ENCODE measurements at places on chromosomes 5 and 9.

DNA sequence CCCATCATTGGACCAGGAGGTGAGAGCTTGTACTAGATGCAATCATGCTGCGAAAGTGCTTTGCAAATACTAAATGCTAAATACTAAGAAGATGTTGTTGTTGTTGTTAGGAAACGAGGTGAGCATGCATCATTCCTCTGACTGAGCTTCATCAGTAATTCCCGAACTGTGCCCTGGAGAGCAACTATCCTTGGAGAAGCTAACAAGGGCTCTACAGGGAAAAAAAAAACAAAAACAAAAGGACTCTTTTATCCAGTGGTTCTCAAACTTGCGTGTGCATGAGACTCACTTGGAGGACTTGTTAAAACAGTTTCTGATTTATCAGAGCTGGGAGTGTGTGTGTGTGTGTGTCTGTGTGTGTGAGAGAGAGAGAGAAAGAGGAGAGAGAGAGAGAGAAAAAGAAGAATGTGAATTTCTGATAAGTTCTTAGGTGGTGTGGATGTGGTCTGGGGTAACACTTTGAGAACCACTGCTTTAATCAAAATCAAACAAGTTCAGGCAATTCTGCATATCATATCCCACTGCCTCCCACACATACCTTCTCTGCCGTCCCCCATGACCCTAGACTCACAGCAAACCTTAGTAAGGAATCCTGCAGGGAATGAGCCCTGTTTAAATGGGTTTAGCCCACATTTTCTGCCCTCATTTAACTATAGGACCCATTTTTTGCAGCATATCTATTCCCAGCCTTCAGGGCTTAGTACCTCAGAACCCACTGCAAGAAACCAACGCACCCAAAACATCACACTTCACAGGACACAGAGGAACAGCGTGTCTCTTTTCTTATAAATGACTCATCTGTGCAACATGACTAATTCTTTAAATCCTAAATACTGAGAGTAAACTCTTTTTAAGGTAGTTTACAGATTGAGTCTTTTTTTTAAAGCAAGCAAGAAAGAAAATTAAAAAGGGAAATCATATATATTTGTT is 48.9 kb downstream of the PDE6A start:
- DNase-seq: no peak

GRCh38 chr9:71819115-71819739 is 50.9 kb upstream of the CEMIP2 start:
- no peak for DNase-seq

DNA sequence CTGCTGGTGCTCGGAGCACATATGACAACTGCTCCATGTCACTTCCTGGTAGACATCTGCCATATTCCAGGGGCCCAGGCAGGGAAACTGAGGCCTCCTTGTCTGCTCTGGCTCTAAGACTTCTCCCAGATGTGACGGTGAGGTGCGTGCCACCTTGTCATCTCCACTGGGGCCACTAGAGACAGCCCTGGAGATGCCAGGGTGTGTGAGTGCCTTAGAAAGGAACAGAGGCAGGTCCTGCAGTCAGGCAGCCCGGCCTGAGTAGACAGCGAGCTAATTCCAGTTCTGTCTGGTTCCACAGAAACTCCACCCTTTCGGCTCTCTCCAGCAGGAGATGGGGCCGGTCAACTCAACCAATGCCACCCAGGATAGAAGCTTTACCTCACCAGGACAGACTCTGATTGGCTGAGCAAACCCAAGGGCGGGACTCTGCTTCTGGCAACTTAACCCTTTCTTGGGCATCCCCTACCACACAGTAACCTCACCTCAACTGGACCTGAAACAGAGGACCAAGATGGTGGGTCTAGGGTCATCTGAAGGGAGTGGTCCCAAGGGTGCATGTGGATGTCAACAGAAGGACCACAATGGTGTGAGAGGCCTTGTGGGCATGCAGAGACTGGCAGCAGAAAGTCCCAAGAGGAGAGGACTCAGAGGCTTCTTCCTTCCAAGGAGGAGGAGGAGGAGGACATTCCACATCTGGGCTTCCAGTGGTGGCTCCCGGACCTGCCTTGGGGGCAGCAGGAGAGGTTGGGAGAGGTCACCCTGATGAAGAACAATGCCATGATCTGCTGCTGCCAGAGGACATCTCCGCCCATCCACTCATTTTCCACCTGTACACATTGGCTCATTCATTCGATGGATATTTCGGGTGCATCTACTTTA is 77.7 kb downstream of the RGS3 start:
- DNase-seq: peak; percentile 39

DNA sequence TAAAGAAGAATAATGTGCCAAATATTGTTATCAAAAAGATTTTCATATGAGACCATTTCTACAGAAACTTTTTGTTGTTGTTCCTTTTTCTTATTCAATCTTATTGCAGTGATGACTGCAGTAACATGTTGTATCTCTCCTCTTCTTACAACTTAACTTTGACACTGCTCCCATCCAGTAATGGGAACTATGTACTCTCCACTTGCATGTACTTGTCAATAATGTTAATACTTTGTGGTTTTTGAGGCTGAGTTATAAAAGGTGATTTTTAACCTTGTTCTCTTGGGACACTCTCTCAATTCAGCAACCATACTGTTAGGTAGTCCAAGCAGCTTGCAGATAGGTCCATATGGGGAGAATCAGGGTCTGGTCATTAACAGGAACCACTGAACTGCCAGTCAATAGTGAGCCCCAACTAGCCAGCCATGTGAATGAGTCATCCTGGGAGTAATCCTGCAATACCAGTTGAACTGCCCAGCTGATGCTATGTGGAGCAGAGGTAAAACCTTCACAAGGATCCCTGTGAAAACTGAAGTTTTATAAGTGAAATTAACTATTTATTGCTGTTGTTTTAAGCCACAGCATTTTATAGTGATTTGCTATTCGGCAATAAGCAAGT is 199.6 kb upstream of the DAB2 start:
- no peak for DNase-seq

GRCh38 chr5:126450346-126450745 is 27.1 kb downstream of the GRAMD2B start:
- DNase-seq: no peak

- no peak for DNase-seq
Measured at GRCh38 chr9:117672369-117672768, 31.8 kb upstream of the TLR4 start.

GRCh38 chr9:32427111-32427873 is 42.8 kb downstream of the ACO1 start:
- no peak for DNase-seq

DNA sequence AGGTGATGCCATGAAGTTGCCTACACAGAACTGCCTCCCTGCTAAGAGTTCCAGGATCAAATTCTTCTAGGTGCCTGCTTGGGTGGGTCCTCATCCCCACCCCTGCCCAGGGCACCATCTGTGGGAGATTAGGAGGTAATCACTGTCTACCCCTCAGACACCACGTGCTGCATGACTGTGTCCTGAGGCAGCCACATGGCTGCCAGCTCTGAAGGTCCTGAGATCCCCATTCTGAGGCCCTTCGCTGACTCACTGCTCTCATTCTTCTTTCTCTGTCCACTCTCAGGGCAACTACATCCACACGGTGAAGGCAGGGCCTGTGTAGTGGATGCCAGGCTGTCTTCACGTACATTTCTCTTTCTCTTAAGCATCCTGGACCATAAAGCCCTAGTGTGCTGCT is 222.9 kb upstream of the ANKRD55 start:
- no peak for DNase-seq

GRCh38 chr5:150774145-150774544 is 4.4 kb upstream of the SMIM3 start:
- DNase-seq: no peak

DNA sequence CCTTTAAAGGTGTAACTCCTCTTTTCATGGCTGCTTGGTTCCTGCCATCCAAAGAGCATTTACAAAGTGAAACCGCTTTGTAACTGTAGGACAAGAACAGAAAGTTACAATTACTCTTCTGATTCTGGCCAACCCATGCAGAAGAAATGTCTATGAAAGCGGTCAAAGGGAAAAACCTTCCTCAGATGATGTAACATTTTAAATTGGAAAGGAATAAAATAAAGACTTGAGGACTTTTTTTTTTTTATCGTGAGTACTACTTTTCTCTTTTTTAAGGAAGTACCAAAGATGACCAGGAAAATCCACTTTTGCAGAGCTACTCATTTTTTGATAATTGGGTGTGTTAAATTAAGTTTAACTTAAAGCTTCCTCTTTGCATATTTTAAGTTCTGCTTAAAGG is 13.0 kb upstream of the C9orf72 start:
- no peak for DNase-seq

DNA sequence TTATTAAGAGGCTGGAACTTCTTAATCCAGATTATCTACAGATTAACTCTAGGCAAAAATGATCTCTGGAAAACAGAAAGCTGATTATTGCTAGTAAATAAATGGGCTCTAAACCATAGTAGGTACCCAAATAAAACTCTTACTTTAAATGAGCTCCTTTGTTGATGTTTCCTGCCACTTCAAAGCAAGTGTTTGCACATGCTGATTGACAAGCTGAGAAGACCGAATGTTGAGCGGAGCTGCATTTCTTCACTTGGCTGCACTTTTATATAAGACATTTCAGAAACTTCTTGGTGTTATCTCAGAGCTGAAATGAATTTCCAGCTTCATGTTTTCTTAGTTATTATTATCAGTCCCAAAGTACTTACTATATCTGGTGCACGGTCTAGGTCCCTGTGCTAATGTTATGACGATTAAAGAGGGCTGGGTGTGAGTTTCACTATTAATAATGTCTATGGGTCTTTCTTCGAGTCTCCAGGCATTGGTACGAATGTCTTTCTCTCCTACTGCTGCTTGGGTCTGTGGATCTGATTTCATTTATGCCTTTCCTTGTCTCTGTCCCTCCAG is 58.6 kb upstream of the CTXN3 start:
- DNase-seq: no peak

DNA sequence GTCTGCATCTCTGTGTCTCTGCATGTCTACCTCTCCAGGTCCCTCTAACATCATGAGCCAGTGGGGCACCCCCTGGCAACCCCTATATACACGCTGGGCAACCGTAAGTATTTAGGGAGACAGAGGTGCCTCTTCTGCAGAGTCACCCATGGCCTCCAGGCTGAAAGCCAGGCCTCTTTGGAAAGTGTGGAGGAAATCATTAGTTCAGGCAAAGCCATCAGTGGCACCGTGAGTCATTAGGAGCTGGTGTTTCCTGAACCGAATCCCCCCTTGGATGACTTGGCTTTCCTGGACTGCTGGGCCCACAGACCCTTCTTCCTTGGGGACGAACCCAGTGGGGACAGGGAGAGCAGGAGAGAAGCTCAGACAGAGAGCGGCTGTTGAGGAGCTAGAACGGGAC is 174.8 kb downstream of the OLFM1 start:
- no peak for DNase-seq

DNA sequence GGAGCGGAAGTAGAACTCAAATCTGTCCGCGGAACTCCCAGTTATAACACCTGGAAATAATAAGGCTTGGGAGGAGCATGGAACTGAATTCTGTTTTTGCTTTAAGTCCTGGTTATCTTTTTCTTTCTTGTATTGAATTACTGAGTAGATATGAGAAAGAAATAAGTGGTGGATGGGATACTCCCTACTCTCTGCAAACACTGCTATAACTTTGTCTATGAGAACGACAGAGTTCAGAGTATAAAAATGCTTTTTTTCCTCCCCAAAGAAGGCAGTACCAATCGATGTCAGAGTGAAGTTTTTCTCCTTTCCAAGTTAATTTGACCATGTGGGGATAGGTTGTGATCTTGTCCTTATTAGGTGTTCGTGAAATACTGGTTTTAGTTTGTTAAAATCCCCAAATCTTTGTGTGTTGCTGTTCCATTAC is 1.2 kb downstream of the RIC1 start:
- no peak for DNase-seq

- no peak for DNase-seq
Measured at GRCh38 chr5:59665086-59665831, 228.3 kb downstream of the PDE4D start.

GRCh38 chr5:167639766-167640165 is 651.7 kb upstream of the WWC1 start:
- no peak for DNase-seq

GRCh38 chr9:126036881-126037291 is 289.7 kb downstream of the PBX3 start:
- DNase-seq: no peak

DNA sequence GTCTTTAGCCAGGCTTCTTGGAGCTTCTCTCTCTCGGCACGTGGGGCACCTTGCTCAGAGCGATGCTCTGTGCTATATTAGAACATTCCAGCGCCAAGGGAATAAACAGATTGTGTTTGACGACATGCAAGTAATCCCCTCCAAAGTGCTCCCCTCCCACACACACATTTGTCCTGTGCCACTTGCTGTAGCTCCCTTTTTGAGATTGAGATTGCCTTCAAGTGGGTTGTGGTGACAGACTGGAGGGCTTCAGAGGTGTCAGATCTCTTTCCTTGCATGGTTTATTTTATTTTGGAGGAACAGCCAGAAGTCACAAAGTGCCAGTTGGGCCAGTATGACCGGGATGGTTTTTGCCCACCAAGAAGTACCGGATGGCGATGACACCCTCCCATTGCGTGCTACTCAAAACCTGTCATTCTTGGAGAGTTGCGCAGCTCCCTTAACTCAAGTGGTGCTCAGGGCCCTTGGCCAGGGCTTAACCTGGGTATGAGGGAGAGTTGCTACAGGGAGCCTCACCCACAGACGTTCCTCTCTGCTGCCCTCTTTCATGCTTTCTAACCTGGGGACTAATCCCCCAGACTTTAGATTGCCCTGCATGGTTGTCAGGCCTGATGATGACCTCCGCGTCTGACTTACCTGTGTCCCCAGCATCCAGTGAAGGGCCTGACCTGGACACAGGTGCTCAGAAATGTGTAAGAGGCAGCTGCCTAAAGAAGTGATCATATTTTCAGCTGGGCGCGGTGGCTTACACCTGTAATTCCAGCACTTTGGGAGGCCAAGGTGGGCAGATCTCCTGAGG is 18.8 kb upstream of the RPL26L1 start:
- no peak for DNase-seq

- no peak for DNase-seq
Measured at GRCh38 chr9:31697956-31698355, 686.5 kb upstream of the ACO1 start.

- no peak for DNase-seq
Measured at GRCh38 chr5:169694091-169694625, 57.1 kb downstream of the DOCK2 start.

DNA sequence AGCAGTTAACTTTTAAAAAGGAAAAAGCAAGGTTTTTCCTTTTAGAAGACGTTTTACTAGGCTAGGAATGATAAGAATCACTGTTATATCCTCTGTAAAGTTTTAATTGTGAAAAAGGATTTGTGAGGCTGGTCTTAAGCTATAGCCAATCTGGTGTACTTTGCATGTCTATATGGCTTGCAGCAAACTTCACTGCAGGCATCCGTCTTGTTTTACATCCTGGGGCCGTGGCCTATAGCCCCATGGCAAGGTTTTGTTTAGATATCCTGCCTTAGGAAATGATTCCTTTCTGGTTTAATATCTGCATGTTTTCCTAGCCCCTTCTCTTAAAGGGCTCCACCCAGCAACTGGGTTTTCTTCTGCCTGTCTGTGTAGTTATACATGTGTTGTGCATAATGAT is 272.8 kb downstream of the ICE1 start:
- DNase-seq: no peak

GRCh38 chr9:87849144-87849758 is 33.4 kb upstream of the SPATA31E1 start:
- DNase-seq: no peak

Measured in suprapubic skin (tissue), 4 donors.